Bronchial smooth muscle cell (primary cell): ENCODE measurements at places on chromosomes 12 and 14. TPM values are rescaled to one million over a fixed set of nuclear protein-coding genes. Genes with fewer than 3 reads are reported as not detected.

Gene IL22
- not detected in 2 replicates for total RNA-seq

Gene KLHL33
- 0.32 and 0.60 TPM in 2 replicates for total RNA-seq

Gene MYH6
- total RNA-seq, result not detected in 2 replicates

Gene NKX2-8
- total RNA-seq, result not detected in 2 replicates

Gene PSME1
- 93.1 and 102 TPM in 2 replicates for total RNA-seq

Gene LTBP2
- 74.4 and 88.4 TPM in 2 replicates for total RNA-seq

Gene TMTC1
- total RNA-seq, result 15.2 and 28.7 TPM in 2 replicates

Gene APOF
- not detected in 2 replicates for total RNA-seq

Gene NGB
- total RNA-seq, result not detected in 2 replicates

Gene ADCY6
- total RNA-seq, result 44.8 and 56.3 TPM in 2 replicates

Gene RTN1
- total RNA-seq, result under 0.01 and 0.16 TPM in 2 replicates

Gene LMO3
- total RNA-seq, result 1.4 and 2.4 TPM in 2 replicates

Gene PTCSC3
- total RNA-seq, result not detected in 2 replicates

Gene LYZ
- not detected in 2 replicates for total RNA-seq

Gene SRSF5
- total RNA-seq, result 137 and 273 TPM in 2 replicates

Gene VCPKMT
- total RNA-seq, result 2.8 and 3.8 TPM in 2 replicates

Gene LRTM2
- total RNA-seq, result not detected in 2 replicates

Gene CPM
- 26.4 and 48.7 TPM in 2 replicates for total RNA-seq

Gene CMKLR1
- not detected in 2 replicates for total RNA-seq

Gene RPL10L
- total RNA-seq, result not detected in 2 replicates

Gene CD69
- total RNA-seq, result not detected in 2 replicates

Gene RFX4
- total RNA-seq, result not detected in 2 replicates

Gene OTOGL
- total RNA-seq, result 0.16 and 0.43 TPM in 2 replicates

Gene ADIPOR2
- 21.6 and 28.7 TPM in 2 replicates for total RNA-seq

Gene CPNE8
- 3.3 and 9.0 TPM in 2 replicates for total RNA-seq

Gene PRB2
- not detected in 2 replicates for total RNA-seq

Gene HELB
- total RNA-seq, result 1.5 and 2.2 TPM in 2 replicates

Gene KRT77
- not detected in 2 replicates for total RNA-seq

Gene CEP128
- 2.7 and 5.4 TPM in 2 replicates for total RNA-seq

Gene GLS2
- total RNA-seq, result 0.09 and 0.16 TPM in 2 replicates

Gene OR6C2
- total RNA-seq, result not detected in 2 replicates

Gene COCH
- total RNA-seq, result 0.09 and 0.16 TPM in 2 replicates

Gene PRKD1
- total RNA-seq, result 8.4 and 9.5 TPM in 2 replicates

Gene SLC6A15
- total RNA-seq, result 7.1 and 53.1 TPM in 2 replicates

Gene DCAF5
- 11.5 and 12.3 TPM in 2 replicates for total RNA-seq

Gene METTL1
- total RNA-seq, result 2.5 and 3.1 TPM in 2 replicates

Gene BMP4
- 1.1 and 7.6 TPM in 2 replicates for total RNA-seq

Gene CYP27B1
- 0.26 TPM in 1 of 2 replicates, not detected in the other for total RNA-seq

Gene PPP4R4
- total RNA-seq, result 0.34 and 1.9 TPM in 2 replicates

Gene DEPDC4
- total RNA-seq, result 0.43 and 0.47 TPM in 2 replicates

Gene KLRG1
- 0.34 and 0.47 TPM in 2 replicates for total RNA-seq

Gene DTX1
- total RNA-seq, result 0.09 TPM in 1 of 2 replicates, not detected in the other

Gene SELPLG
- 0.63 and 1.5 TPM in 2 replicates for total RNA-seq

Gene NFE2
- total RNA-seq, result 0.17 and 0.95 TPM in 2 replicates

Gene ERP27
- not detected in 2 replicates for total RNA-seq

Gene POU6F1
- 1.6 and 2.6 TPM in 2 replicates for total RNA-seq

Gene ITGA5
- total RNA-seq, result 109 and 156 TPM in 2 replicates

Gene CISTR
- not detected in 2 replicates for total RNA-seq

Gene EPYC
- total RNA-seq, result not detected in 2 replicates

Gene KCNMB4
- total RNA-seq, result 0.16 and 0.43 TPM in 2 replicates

Gene CCDC197
- total RNA-seq, result not detected in 2 replicates

Gene ALDH2
- total RNA-seq, result 38.6 and 113 TPM in 2 replicates

Gene KRT85
- total RNA-seq, result not detected in 2 replicates

Gene TAPBPL
- total RNA-seq, result 11.0 and 15.4 TPM in 2 replicates

Gene SLC24A4
- under 0.01 TPM in 1 of 2 replicates, not detected in the other for total RNA-seq

Gene SPIC
- not detected in 2 replicates for total RNA-seq

Gene KRT8
- total RNA-seq, result 0.95 and 1.5 TPM in 2 replicates

Gene KITLG
- total RNA-seq, result 37.9 and 69.2 TPM in 2 replicates

Gene PUS7L
- total RNA-seq, result 16.1 and 18.0 TPM in 2 replicates
